ENCODE measurements at places on chromosomes 1 and 21.

GRCh38 chr1:217311766-217312165, 319.1 kb downstream of the GPATCH2 start:
- DNase-seq: no peak

GRCh38 chr1:193412748-193413147, 226.3 kb upstream of the B3GALT2 start:
- DNase-seq: no peak

- DNase-seq: no peak
Measured at GRCh38 chr21:14591377-14591776, 45.3 kb upstream of the SAMSN1 start.

- DNase-seq: no peak
Measured at GRCh38 chr1:116821763-116822162, 67.5 kb downstream of the CD2 start.

- no peak for DNase-seq
Measured at GRCh38 chr21:26554365-26554764, 18.7 kb downstream of the CYYR1 start.

DNA sequence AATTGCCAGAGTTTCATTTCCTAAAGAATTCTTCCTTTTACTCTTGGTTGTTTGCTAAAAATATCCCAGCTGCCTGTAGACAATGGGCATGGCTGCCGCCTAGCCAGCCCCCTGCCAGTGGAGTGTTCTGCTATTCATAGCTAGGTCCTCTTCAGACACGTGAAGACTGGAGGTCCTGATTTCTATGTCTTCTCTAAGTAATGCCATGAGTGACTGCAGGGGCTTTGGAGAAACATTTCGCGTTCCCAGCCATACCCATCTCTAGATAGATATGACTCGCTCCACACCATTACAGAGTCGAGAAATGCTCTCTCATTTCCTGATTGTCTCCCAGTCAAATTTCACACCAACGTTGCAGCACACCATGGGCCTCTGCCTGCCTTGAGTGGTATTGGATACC, 99.5 kb upstream of the BACE2 start:
- DNase-seq: no peak

GRCh38 chr1:160070243-160071163, 543 bp upstream of the KCNJ10 start:
- peak; percentile 29 for DNase-seq

DNA sequence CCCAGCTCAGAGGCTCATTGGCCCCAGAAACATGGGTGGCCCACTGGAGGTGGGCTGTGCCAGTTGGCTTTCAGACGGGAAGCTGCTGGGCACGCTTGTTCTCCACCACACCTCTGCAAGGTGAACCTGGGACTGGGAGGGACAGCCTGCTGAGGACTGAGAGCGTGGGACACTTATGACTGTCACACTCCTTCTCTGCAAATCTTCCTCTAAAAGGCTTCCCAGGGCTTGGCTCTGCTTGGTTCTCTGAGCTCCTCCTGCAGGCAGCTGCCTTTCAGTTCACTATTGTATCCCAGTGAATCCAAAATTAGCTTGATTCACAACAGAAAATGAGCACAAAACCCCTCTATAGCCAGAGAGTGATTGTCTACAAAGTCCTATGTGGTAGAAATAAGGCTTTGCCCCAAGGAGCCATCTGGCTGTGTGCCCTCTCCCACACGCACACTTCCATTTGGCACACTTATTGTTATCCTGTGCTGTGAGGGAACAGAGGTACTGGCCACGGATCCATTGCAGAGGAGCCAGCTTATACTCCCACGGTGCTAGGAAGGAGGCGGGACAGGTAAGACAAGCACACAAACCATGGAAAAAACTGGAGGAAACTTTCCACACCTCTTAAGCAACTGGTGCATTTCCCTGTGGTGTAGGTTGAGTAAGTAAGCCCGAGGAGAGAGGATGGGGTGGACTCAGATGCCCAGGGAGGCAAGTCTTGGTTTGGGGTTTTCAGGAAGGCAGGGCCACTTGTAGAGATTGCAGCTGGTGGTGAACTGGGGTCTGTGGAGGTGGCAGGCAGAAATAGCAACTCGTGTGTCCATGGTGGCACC, 18.9 kb upstream of the BTG2 start:
- no peak for DNase-seq

DNA sequence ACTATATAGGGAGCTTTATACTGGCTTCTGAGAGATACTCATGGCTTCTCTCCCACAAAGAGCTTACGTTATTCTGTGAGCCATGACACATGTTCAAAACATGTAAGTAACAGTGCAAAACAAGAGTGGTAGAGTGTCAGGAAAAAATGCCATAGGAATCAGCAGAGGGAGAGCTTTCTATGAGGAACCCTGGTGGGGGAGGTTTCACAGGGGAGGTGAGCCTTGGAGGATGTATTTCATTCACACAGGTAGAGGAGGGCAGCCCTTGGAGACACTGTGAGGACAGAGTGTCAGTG, 72.7 kb upstream of the LYST start:
- DNase-seq: no peak

DNA sequence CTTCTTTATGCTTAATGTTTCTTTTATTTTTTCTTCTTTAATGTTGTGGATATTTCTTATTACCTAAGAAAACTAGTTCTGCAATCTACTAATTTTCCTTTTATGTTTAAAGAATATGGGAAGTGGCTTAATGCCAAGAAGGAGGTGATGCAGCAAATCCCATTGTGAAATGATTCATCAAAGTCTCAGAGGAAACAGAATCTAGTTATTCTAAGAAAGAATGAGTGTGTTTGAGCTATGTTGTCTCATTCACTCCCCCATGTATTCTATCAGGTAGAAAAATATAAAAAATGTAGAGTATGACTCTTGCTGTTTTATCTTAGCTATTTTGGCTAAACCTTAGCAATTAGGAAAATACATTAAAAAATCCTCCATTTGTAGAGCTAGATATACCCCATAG, 659.9 kb upstream of the RGS18 start:
- DNase-seq: peak; percentile 42

DNA sequence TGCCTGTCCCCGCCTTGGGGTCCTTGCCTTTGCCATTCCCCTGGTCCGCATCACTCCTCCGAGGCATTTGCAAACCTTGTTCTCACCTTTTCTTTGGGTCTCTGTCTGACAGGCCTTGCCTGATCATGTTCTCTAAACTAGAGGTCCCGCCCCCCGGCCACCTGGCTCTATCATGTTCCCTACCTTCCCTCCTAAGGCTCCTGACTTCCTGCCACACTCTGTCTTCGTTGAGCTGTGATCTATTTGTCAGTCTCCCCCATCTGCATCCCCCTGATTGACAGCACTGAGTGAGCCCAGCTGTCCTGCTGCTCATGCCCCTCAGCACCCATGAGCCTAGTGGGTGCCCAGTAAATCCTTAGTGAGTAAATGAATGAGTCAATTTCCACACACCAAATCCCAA, 22.8 kb downstream of the ERG start:
- DNase-seq: no peak

- DNase-seq: no peak
Measured at GRCh38 chr1:27031235-27032118, 18.8 kb upstream of the TENT5B start.

DNA sequence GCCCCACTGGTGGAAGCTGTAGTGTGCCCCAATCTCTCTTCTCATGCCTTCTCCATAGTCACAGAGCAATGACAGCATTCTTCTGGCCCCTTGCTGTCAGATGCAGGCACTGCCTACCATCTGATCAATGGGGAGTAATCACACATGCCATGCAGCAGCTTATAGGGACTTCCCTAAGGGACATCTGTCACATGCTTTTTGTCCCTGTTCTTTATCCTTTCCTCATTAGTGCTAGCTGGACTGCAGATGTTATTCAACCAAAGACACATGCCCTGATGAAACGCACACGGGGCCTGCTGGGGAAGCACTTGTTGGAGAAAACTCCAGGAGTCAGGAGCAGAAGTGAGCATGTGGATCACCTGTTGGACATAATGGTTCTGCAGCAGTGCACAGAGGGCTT, 108.7 kb downstream of the KCNJ15 start:
- DNase-seq: no peak

- DNase-seq: no peak
Measured at GRCh38 chr1:172697534-172698002, 38.7 kb downstream of the FASLG start.

DNA sequence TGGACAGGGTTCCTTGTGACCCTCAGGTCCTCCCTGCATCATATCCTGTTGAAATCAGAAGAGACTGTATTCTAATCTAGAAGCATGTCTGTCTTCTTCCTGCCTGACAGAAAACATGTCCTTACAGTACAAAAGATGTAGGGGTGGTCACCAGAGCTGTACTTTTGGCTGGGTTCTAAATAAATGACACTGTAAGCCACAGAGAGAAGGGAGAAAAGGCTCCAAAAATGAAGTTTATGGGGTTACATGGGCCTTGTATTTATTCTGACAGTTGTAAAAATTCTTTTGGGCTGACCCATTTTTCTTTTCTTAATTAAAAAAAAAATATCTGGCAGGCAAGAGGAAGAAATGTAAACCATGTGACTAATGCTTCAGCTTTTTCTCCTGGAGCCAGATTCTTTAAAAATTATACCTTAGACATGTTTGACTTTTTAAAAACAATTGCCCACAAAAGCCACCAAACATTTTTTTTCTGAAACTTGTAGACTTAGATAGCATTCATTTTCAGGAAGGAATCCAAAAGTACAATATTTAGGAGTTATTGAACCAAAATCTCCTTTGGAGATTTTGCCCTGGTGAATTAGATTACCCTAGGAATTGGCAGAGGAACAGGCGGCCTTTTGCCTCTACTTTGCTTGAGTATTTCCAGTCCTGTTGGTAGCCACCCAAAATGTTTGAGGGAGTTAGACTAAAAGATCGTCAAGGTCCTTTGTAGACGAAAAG, 17.1 kb downstream of the RGL1 start:
- DNase-seq: no peak

DNA sequence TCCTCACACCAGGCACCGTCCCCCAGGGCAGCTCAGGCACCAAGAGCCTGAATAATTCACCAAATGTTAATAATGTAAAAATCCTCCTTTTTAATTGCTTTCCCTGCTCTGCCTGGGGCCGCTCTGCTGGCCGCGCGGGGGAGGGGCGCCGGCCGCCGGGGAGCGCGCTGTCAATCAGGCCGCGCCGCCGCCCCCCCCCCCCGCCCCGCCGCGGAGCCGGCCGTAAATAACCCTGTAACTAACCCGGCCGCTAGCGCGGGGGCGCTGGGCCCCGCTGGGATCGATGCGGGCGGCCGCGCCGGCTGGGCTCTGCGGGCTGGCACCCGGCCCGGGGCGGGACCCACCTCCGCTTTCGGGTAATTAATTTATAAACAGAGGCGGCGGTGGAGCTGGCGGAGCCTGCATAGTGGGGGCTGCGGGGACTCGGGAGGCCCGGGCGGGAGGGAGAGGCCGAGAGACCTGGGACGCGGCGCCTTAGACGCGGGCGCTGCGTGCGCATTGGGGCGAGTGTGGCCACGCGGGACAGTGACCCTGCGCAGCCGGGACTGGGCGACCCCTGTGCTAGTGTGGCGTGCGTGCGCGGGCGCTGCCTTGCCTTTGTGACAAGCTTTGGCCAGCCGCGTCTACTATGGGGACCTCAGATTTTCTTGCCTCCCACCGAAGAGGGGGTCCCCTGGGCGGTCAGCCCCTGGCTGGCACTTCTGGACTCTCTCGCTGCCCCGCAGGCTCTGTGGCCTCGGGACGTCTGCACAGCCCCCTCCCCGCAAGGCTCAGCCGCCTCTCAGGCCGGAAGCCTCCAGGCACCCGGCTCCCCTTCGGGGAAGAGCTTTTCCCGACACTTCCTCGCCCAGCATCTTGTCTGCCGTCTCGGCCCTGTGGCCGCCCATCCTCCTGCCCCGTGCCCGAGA, 16.6 kb downstream of the SAMD11 start:
- no peak for DNase-seq

DNA sequence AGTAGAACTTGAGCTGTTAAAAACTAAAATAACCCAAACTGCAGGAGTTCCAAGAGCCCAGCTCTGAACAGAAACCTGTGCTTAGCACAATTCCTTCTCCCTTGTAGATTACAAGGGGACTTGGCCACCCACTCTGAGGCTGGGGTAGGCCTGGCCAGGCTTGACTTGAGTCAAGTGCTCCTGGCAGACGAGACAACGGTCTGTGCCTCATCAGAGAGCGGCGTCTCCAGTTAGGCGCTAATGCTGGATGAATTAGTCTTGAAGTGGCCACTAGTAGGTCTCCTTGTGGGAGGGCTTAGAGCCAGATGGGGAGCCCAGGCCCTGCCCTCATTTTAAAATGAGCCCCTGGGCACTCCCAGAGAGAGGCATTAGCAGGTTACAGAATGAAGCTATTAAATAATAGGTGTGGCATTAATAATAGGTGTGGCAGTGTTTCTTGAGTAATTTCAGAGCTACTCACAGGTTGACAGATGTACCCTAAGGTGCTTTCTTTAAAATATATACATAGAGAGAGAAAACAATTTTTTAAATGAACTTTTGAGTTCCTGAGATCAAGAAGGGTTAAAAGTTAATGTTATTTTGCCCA, 1.1 kb downstream of the EEIG2 start:
- DNase-seq: no peak

DNA sequence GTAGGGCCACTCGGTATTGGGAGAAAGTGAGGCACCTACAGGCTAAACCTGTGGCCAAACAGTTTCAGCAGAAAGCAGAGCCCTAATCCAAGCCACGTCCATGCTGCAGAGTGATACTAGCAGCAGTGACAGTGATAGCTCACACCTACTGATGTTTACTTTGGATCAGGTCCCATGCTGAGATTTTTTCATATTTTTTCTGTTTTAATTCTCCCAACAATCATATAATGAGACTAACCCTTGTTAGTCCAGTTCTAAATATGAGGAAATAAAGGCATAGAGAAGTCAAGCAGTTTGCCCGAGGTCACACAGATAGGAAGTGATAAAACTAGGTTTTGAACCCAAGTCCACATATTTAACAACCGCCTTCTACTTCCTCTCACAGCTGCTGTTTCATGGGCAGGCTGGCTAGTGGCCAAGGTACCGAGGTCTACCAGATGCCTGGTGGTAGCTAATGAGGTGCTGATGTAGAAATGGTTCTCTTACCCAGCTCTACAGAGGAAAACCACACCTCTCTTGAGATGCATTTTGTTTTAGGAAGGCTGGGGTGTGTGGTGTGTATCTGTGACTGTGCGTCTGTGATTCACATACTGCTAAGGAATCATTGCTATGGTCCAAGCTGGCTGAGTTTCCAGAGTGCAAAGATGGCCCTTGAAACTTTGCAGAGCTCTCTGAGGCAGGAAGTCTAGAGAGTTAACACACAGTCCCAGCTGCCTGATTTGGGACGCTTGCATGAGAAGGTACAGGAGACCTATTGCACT, 80.3 kb upstream of the ARTN start:
- no peak for DNase-seq

DNA sequence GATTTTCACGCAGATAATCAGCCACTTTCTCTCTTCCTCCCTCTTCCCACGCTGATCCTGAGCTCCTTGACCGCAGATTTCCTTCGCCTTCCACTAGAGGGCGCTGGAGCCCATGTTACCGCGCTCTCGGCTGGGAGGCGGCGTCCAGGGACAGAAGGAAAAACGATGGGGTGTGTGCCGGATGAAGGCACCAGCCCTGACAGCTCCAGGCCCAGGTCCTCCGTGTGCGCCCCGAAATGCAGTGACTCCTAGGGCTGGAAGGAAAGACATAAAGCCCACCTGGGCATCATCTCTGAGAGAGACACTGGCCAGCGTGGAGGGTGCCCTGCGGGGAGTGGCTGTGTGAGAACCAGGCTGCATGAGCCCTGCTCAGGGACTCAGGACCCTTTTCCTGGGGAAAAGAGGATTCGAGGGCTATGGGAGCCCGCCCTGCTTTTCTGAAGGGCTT, 44.9 kb upstream of the CYP2J2 start:
- no peak for DNase-seq

All from HS-5 (cell line).